ENCODE measurements at places on chromosomes 4 and X.

GRCh38 chr4:81314897-81315470 is 100.0 kb upstream of the PRKG2 start:
- DNase-seq: no peak

DNA sequence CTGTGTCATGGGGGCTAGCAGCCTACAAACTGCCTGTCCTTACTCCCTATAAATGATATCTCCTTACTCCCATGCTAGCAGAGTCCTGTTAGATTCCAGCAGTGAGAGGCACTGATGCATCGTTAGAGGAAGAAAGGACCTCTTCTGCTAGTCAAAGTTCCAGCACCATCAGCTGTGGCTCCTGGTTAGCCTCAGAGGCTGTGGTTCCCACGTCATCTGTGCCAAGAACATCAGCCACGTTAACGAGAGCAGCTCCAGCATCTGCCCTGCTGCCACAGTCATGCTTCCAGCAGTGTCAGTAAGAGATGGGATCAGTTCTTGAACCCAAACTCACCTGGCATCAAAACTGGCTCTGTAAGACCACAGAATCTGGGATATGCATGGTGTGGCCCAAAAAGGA is 88.5 kb downstream of the SLC2A9 start:
- no peak for DNase-seq

DNA sequence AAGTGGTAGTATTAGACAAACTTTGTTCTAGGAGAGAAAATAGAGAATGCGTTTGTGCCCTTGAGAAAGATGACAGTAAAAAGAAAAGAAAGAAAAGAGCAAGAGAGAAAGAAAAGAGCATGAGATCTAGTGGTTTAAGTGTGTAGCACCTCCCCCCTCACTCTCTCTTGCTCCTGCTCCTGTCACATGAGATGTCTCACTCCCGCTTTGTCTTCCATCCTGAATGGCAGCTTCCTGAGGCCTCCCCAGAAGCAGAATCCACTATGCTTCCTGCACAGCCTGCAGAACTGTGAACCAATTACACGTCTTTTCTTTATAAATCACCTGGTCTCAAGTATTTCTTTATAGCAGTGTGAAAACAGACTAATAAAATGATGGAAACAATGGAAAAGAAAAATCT is 499.6 kb downstream of the ACTRT1 start:
- DNase-seq: no peak

DNA sequence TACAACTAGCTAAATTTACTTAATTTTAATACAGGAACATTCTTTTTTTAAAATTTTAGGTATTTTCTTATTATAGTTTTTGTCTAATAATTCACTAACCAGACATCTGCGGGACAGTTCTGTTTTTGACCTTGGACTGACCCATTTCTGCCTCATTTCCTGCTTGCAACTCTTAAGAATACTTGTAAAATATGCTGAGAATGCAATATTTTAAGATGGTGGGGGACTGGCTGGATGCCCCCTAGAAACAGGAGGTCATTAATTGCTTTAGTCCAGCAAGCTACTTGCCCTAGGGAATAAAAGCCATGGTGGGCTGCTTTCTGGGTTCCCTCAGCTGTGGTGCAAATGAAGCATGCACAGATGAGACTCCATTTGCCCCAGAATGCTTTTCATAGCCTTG is 2348.4 kb downstream of the PCDH7 start:
- DNase-seq: no peak

DNA sequence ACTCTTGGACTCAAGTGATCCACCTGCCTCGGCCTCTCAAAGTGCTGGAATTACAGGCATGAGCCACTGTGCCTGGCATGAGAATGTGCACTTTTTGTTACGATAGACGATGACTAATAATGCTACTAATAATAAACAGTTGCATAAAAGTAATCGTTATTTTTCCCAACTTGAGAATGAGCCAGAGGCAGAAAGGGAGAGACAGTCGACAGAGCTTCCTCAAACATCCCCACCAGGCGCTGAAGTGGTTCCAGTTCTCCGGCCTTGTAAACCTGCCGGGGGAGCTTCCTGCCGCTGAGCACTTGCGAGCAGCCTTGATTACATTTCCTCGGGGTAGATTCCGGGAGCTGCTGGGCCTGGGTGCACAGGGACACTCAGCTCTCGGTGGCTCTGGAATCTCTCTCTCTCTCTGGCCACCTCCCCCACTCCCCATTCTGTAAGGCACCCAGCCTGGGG is 8.9 kb upstream of the HTRA3 start:
- DNase-seq: no peak

- DNase-seq: no peak
Measured at GRCh38 chr4:182752158-182752910, 164.9 kb downstream of the DCTD start.

DNA sequence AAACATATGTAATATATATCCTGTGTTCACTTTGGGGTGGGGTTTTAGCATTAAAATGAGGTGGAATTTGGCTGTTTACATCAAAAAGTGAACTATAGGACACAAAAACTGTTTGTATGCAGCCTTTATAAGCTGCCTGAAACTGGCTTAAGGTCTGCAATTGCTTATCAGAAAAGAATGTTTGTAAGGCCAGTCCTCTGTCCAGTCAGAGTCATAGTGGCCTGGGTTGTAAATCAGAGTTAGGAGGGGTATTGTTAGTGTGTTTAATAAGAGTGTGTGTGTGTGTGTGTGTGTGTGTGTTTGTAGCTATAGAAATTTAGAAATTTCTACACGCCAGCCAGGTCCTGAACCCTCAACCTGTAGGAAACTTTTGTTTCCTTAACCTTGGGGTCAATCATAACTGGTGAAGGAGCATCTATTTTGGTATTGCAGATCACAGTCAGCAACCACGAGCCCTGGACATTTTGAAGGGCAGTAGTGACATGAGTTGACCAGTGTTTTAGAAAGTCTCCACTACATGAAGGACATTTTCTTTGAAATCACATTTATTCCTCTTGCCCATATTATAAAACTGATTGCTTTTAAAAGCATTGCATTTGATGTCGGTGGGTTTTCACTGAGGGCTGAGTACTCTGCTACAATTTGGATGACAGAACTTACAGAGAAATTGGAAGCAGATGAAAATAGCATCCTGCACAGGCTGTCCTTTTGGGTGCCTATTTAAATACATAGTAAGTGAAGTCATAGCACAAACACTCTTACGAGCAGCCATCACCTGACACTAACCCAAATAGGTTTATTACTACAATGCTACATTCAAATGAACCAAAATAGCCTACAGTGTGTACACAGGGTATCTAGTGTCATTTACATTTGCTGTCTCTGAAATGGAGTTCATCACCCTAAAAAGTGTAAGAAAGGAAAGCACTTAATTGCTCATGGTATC is 11.2 kb upstream of the TMEM154 start:
- DNase-seq: no peak

- no peak for DNase-seq
Measured at GRCh38 chrX:67563469-67564448, 19.9 kb downstream of the AR start.

GRCh38 chrX:72308566-72309296 is 3.0 kb upstream of the CITED1 start:
- no peak for DNase-seq

GRCh38 chr4:20570981-20571715 is 129.1 kb upstream of the PACRGL start:
- DNase-seq: no peak

DNA sequence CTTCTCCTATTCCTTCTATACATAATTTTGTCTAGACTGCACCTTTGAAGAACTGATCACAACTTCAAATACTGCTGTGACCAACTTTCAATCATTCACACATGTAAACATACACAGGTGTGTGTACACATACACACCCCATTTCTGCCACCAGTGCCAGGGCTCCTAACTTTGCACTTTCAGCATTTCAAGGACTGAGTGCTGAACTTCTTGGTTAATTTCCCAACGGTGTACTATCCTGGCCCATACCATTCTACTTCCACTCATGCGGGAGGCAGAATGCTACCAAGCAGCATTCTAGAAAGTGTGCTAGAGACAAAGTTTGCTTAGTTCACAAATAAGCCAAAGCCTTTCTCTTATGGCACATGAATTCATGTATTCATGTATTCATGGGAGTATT is 51.2 kb downstream of the RPGR start:
- DNase-seq: no peak

DNA sequence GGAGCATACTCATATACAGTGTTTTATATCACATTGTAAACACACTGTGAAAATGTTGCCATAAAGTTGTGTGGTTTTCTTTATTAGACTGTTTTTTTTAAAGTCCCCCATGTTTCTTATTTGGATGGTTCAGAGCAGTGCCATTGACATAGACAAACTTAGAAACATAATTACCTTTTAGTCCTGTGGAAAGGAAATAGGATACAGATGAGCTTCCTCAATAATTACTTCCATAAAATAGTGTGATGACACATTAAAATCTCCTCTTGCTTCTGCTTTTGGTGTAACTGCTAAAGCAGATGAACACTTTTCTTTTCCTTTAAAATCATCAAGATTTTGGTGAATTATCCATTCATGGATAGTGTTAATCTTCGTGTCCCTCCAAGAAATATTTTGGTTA is 52.9 kb upstream of the LIMCH1 start:
- no peak for DNase-seq

DNA sequence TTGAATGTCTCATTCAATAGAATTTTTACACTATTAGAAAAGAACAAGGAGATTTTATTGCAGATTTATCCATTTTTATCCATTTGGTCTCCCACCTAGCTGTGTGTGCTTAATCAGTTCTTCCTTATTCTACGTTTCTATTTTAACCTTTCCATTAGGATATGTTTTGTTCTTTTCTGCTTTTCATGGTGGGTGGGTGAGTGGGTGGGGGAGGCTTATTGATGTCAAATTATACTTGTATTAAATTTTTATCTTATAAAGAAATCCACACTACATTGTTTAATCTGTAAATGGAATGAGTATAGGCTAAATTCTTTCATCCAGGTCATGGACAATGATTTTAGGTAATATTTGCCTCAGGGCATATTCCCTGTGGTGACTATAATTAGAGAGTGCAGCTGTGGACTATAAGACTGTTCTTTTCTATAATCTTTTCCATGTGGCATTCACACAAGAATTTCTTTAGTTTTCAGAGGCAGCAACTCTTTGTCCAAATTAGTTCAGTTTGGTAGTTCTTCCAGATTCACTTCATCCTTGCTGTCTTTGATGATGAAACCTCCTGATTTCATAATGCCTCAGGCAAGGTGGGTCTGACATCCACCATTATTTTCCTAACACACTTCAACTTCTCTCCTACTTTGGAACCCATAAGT is 2451.8 kb downstream of the PCDH7 start:
- DNase-seq: no peak

DNA sequence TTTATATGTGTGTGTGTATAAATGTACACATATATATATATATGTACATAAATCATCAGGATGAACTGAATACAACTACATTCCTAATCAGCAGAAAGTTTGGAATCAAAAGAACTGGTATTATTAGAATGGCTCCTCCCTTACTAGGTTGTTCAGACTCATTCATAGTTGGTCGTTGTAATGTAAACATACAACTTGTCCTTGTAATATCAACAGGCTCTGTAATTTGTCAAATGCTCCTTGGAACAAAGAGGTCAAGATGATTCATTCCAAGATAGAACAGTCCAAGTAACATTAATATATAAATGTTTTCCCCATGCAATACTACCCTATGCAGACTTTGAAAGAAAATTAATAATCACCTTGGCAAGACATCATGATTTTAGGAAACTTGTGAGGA is 351.4 kb upstream of the SMIM31 start:
- no peak for DNase-seq

GRCh38 chrX:46739736-46740135 is 19.2 kb downstream of the SLC9A7 start:
- DNase-seq: no peak

DNA sequence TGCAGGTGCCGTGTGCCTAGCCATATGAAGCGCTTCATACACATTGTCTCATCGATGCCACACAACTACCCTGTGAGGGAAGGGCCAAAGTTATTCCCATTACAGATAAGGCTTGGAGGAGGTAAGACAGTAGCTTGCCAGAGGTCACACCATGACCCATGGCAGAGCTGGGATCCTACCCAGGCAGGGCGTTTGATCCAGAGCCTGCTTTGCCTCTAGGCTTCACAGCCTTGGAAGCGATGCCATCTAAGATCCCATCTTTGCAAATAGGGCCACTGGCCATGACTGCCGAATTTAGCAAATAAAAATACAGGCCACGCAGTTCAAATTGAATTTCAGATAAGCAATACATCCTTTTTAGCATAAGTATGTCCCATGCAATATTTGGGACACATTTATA is 358.2 kb downstream of the BCOR start:
- DNase-seq: no peak

DNA sequence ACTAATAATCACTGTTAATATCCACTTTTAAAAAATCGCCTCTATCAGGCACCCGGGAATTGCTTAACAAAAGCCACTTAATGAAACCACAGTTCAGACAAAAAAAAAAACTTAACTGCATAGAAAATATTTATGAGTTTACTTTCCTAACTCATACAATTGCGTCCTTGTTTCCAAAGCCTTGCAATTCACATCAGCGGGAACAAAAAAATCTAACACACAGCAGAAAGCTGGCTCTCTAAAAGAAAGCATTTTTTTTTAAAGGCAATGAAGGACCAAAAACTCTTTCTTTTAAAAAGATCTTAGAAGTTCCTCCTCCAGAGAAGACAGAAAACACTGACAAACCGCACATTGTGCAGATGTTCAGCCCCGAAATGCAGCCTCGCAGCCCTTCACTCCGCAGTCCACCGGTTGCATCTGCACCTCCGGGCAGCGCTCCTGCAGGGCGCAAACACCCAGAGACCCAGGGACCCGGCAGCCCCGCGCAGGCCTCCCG is 812 bp downstream of the FAT1 start:
- DNase-seq: no peak

DNA sequence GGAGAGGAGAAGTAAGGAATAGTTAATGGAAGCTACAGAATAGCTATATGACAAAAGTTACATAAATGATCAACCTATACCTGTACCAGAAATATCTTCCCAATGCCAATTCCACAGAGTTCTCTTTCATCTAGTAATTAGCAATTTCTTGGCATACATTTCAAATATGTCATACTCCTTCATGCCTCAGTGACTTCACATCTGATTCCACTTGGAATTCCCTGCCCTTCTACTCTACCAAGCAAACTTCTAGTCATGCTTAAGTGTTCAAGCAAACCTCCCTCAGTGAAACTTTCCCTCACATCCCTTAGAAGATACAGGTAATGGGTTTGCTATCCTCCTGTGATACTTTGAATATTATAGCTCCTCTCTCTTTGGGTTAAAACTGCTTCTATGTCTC is 127.1 kb downstream of the KLHL13 start:
- DNase-seq: no peak

DNA sequence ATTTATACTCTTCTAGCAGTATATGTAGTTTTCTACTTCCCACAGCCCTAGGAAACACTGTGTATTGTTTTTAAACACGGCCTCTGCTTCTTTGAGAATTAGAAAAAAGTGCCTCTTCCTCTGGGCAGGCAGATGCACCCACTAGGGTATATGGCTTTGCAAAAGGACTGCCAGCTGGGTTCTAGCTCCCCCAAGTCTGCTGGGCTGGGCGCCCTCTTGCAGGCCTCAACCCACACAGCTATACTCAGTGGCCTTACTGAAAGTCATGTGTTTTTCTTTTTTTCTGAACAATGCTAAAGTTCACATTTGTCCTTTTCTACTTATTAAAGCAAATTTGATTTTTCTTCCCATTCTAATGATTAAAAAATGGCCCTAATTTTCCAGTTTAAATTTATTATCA is 35.5 kb upstream of the BMPR1B start:
- no peak for DNase-seq

- DNase-seq: no peak
Measured at GRCh38 chrX:27933361-27933760, 47.9 kb downstream of the DCAF8L1 start.

- no peak for DNase-seq
Measured at GRCh38 chr4:184534511-184535391, 60.4 kb upstream of the IRF2 start.
